NCI-H1105 (cell line): ENCODE measurements at places on chromosomes 3 and 15.

GRCh38 chr3:169173636-169174035 lies 489.9 kb downstream of the MECOM start:
- no peak for DNase-seq

DNA sequence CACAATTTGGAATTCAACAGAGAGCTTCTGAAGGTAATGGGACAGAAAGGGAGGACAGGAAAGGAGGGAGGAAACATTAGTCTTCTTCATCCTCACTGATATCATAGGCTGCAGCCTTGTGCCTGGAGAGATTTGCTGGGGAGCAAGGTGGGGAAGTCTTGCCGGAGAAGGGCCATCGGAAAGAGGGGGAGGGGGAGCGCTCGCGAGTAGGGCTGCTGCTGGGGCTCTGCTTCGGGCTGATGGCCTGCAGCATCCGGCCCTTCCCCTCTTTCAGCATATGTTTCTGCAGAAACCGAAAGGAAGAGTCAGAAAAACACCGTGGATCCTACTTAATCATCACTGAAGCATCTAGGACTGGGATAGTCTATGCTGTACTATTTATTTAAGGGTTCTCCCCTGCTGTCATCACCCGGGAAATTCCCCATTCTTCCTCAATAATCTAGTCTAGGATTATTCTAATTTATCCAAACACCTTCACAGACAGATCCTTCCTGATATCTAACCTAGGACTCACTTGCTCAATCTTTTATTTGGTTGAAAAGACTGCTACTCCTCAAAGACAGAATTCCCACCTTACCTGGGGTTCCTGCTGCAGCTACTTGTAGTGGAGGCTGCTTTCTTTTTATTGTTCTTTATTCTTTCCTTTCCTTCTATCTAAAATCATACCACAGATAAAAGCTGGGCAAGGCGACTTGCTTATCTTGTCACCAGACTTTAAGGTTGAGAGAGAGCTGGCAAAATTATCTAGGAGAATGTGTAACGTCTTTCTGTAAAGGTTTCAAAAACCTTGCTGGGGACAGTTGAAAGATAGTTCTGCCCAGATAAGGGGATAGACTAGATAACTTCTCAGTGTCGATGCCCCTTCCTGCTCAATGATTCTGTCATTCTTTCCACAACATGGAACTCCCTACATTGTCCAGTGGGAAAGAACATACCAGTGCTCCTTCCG lies 22.6 kb downstream of the SLC51A start:
- DNase-seq, result no peak

- DNase-seq, result no peak
These were observed 23.1 kb upstream of the EIF4A2 start for GRCh38 chr3:186760141-186760833.

DNA sequence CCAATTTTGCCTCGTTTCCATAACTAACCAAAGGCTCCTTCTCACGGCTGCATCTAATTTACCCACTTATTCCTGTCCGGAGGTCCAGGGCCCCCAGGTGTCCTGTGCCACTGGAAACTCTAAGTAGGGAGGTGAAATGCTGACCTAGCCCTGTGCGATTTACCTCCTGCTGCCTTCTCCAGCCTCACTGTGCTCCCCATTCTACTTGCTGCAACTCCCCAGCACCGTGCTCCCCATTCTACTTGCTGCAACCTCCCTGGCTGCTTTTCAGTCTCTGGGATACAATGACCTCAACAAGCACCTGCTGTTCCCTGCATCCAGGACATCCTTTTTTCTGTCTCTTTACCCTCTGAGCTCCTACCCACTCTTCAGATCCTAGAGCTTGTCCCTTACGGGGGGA lies 254.7 kb upstream of the PROK2 start:
- DNase-seq, result no peak

DNA sequence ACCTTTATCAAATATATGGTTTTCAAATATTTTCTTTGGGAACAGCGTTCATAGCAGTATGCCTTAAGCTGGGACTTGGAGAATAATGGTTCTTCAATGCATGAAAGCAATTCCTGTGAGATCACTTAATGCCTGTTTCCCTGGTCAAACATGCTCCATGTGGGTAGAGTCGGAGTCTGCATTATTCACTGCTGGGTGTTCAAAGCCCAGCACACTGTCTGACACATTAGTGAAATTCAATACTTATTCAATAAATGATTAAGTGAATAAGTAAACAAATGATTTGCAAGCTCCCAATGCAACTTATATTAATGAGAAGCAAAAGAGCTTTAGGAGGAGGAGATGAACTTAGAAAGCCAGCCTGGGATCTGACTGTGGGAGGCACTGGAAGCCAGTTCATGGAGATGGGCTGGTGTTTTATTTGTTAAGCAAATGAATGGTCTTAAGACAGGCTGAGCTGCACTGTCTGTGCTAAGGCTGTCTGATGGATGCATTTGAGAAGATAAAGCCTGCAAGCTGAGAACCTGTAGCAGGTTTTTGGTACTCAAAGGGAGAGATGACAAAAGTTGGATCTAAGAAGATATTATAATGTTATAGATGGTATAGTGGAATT lies 490.8 kb downstream of the MCTP2 start:
- DNase-seq, result no peak

- DNase-seq, result no peak
These were observed 54.8 kb downstream of the ARHGEF26 start for GRCh38 chr3:154176036-154176435.

DNA sequence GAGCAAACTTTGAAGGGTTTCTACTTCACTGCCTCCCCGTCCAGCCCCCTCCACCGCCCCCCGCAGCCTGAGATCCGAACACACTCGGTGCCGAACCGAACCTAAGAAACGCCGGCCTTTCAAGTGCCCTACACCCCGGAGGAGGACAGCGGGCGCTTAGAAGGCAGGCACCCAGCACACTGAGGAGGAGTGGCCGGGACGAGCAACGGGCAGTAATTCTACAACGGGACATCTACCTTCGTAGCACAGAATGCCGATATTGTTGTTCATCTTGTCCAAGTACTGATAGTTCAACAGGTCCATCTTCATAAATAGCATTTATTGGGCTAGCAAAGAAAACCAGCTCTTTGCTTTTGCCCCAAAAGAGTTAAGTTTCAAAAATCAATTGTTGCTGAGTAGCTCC lies 513 bp downstream of the VGLL4 start:
- DNase-seq, result no peak

- no peak for DNase-seq
These were observed 743.3 kb upstream of the BCHE start for GRCh38 chr3:166580561-166580960.
